HepG2 (cell line): ENCODE measurements at places on chromosomes 6 and 20. TPM values are rescaled to one million over a fixed set of nuclear protein-coding genes. Genes with fewer than 3 reads are reported as not detected.

Gene EEF1A2
- total RNA-seq = 0.36 and 0.44 TPM in 2 replicates

Gene EDEM2
- 26.1 and 46.9 TPM in 2 replicates for total RNA-seq

Gene HTR1E
- not detected in 2 replicates for total RNA-seq

Gene BMP2
- 0.02 TPM in 1 of 2 replicates, not detected in the other for total RNA-seq

DNA sequence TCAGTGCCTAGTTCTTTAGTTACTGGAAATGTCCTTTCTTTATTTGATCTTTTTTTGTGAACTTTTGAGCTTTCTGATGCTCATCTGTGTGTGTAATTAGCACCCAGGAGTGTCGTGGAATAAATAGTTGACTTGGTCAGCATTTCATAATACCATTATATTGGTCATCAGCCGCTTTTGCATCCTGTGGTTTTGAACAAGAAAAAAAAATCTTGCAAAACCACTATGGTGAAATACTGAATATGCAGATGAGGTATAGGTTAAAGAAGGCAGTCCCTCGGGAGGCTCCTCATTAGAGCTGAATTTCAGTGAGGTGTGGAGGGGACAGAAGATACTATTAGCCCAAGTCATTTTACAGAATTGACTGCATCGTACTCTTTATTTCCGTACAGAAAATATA, 90.1 kb downstream of the FOXO3 start:
- H3K36me3 ChIP-seq = peaks cover 21% of the 10 kb centered on the region; the same call in 2 of the 3 replicates
- no peak for DNase-seq
- H3K27ac ChIP-seq = no peak overlapping the region
- H3K4me3 ChIP-seq = no peak overlapping the region

- DNase-seq = no peak
- H3K27ac ChIP-seq = no peak overlapping the region
- peak overlapping the region; percentile 78 for H3K4me3 ChIP-seq
- peaks cover 75% of the 10 kb centered on the region for H3K27me3 ChIP-seq
- no peaks in the 10 kb centered on the region for H3K36me3 ChIP-seq
Observed at GRCh38 chr20:36093025-36093803, 61.3 kb upstream of the EPB41L1 start.

- H3K27ac ChIP-seq = no peak overlapping the region
- H3K36me3 ChIP-seq = no peaks in the 10 kb centered on the region
- no peaks in the 10 kb centered on the region for H3K27me3 ChIP-seq
- H3K4me3 ChIP-seq = no peak overlapping the region
- H3K4me1 ChIP-seq = no peaks in the 10 kb centered on the region
- no peak for DNase-seq
Observed at GRCh38 chr6:146154197-146154596, 125.3 kb downstream of the GRM1 start.

DNA sequence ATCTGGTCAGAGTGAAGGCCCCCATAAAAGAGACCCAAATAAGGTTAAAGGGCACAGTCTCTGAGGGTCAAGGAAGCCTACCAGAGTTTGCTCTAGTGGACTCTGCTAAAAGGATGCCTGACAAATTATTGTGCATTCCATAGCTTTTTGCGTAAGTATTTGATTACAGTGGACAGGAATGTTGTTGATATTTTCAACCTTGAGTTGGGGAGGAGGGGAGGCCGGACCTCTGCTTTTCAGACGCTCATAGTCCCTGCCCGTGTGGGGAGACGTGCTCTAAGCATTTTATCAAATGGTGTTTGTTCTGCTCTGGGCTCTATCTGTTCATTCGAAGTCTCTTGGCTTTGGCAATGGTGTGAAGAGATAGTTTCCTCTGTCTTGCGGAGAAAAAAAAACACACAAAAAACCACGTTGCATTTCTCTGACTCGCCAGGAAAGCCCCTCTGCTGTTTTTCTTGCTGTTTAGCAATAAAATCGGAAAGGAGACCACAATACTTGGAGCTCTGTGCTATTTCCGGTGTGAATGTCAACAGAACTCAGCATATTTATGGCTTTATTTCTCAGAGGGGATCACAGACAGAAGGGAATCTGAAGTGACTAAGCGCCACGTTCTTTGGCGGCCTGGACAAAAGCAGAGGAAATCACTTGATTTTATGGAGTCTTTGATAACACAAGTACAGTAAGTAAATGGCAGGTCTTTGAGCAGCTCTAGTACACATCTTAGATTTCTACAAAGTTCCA, 159.8 kb downstream of the ZFP64 start:
- H3K27ac ChIP-seq = peak overlapping the region; percentile 72
- peak; percentile 95 for DNase-seq
- H3K4me1 ChIP-seq = peaks cover 52% of the 10 kb centered on the region
- H3K27me3 ChIP-seq = no peaks in the 10 kb centered on the region
- H3K4me3 ChIP-seq = no peak overlapping the region

- H3K4me3 ChIP-seq = no peak overlapping the region
- H3K27ac ChIP-seq = no peak overlapping the region
- no peaks in the 10 kb centered on the region for H3K36me3 ChIP-seq
- DNase-seq = peak; percentile 24
- peaks cover 17% of the 10 kb centered on the region for H3K4me1 ChIP-seq
Observed at GRCh38 chr6:156752666-156753301, 24.4 kb upstream of the ARID1B start.

- H3K4me3 ChIP-seq = no peak overlapping the region
- H3K4me1 ChIP-seq = no peaks in the 10 kb centered on the region
- no peaks in the 10 kb centered on the region for H3K27me3 ChIP-seq
- H3K27ac ChIP-seq = no peak overlapping the region
- DNase-seq = no peak
Observed at GRCh38 chr6:120686492-120686891, 647.8 kb downstream of the TBC1D32 start.

DNA sequence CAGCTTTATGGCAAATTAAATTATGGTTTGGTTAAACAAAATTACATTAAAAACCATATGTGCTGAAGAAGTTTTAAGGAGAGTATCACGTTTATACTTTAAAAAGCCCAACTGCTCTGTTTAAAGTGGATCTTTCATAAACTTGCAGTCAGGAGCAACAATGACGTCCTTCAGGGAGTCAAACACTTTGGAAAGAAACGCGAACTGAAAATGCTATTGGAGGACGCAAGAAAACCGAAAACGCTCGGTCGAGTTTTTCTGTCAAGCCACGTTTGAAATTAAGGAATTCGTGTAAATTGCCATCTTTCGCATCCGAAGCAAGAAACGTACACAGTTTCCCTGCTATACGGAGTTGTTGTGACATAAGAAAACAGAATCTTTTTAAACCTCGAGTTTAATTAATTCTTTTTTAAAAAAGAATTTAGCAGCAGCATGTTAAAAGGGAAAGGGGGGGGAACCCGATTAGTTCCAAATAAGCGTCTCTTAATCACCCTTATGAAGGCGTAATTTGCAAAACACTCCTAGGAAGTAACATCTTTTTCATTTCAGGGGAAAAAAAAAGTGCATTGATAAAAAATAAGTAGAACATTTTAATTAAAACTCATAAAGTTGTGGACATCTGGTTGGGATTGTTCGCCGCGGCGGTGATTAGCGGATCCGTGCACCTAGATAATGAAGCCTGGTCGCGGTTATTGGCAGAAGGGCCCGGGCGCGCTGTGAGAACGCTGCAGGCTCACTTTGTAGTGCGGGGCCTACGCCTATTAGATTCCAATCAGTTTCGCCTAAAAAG, 295.4 kb downstream of the TFAP2C start:
- no peaks in the 10 kb centered on the region for H3K4me1 ChIP-seq
- peaks cover 69% of the 10 kb centered on the region for H3K27me3 ChIP-seq
- H3K27ac ChIP-seq = no peak overlapping the region
- no peak for DNase-seq
- H3K36me3 ChIP-seq = no peaks in the 10 kb centered on the region

- H3K4me1 ChIP-seq = no peaks in the 10 kb centered on the region
- DNase-seq = no peak
- H3K36me3 ChIP-seq = no peaks in the 10 kb centered on the region
- no peak overlapping the region for H3K27ac ChIP-seq
- no peak overlapping the region for H3K4me3 ChIP-seq
Observed at GRCh38 chr6:14058029-14058695, 59.4 kb upstream of the CD83 start.

GRCh38 chr6:25483943-25484342, 168.1 kb upstream of the SCGN start:
- no peak overlapping the region for H3K27ac ChIP-seq
- H3K4me1 ChIP-seq = no peaks in the 10 kb centered on the region
- no peaks in the 10 kb centered on the region for H3K36me3 ChIP-seq
- no peak for DNase-seq
- H3K4me3 ChIP-seq = no peak overlapping the region

DNA sequence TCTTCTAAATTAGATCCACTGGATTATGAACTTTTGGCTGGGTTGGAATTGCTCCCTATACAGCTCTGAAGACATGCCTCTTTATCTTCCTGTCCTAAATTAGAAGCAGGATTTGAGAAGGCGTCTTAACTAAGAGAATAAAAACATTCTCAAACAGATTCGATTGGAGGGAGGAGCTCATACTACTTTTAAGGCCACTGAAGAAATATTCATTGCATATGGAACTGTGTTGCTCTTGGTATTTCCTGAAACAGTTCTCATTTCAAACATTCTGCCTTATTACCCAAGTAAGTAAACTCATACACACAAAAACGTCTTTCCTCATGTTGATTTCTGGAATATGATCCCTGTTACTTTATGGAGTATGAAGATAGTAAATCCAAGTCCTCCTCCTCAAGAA, 519.7 kb upstream of the CDH4 start:
- no peak overlapping the region for H3K4me3 ChIP-seq
- H3K36me3 ChIP-seq = no peaks in the 10 kb centered on the region
- no peaks in the 10 kb centered on the region for H3K4me1 ChIP-seq
- no peak overlapping the region for H3K27ac ChIP-seq
